Prostate gland (tissue), 2 donors: ENCODE measurements at places on chromosomes 4 and X. TPM values are rescaled to one million over a fixed set of nuclear protein-coding genes. Genes with fewer than 3 reads are reported as not detected.

GRCh38 chrX:131985526-131986049 lies 37.5 kb upstream of the STK26 start:
- no peaks in the 10 kb centered on the region for H3K4me1 ChIP-seq
- DNase-seq: peak; percentile 5
- H3K36me3 ChIP-seq: no peaks in the 10 kb centered on the region

- H3K27me3 ChIP-seq: no peaks in the 10 kb centered on the region
- DNase-seq: peak; percentile 33
- H3K36me3 ChIP-seq: no peaks in the 10 kb centered on the region
- H3K4me3 ChIP-seq: no peak overlapping the region
Observed at GRCh38 chrX:95382799-95383198, 1301.8 kb upstream of the DIAPH2 start.

NEUROG2 gene
- not detected for total RNA-seq

SLC49A3 gene
- 2.6 TPM for total RNA-seq

DNA sequence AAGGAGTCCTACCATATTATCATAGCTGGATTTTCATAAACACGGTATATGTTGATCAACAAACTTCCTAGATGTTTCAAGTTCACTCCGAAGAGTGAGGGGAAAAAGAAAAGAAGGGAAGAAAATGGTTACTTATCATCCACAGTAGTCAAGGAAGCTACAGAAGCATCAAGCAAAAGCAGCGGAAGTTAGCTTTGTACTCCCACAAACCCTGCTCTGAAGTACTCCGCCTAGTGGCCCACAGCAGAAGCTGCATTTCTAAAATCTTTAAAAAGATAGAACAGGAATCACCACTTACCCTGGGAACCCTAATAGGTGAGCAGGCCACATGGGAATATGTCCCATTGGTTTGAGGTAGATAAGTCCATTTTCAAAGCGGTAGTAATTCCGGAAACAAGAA lies 28.5 kb upstream of the FRG1 start:
- no peaks in the 10 kb centered on the region for H3K27me3 ChIP-seq
- no peak overlapping the region for H3K4me3 ChIP-seq
- no peaks in the 10 kb centered on the region for H3K36me3 ChIP-seq
- no peak for DNase-seq

DNA sequence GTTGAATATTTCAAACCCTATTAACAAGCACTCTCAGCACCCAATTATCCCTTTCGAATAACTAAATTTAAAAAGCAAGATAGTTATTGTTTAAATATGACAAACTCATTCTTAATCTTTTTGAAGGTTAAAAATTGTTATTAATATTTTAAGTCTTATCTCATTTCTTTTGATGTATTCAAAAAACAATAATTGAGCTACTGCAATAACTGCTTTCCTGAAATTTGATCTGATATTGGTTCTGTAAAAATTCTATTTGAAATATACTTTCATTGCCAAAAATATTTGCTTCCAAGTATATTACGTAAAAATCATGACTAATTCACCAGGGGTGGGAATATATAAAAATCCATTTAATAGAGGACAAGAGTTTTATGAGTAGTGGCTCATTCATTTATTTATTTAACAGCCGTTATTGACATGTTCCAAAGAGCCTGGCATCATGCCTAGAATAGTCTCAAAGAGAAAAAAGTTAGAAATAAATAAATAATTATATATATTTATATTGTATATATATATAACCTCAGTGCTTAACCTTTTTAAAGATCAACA lies 34.4 kb downstream of the GLRA3 start:
- H3K27me3 ChIP-seq: no peaks in the 10 kb centered on the region
- H3K4me1 ChIP-seq: no peaks in the 10 kb centered on the region
- H3K4me3 ChIP-seq: no peak overlapping the region
- no peak for DNase-seq

GRCh38 chr4:110181890-110182289 lies 16.5 kb downstream of the ELOVL6 start:
- no peaks in the 10 kb centered on the region for H3K36me3 ChIP-seq
- no peaks in the 10 kb centered on the region for H3K27me3 ChIP-seq
- no peaks in the 10 kb centered on the region for H3K4me1 ChIP-seq
- H3K27ac ChIP-seq: no peak overlapping the region
- DNase-seq: no peak

RTL3 gene
- 0.32 TPM for total RNA-seq

GRCh38 chr4:126209147-126209546 lies 894.4 kb downstream of the FAT4 start:
- no peaks in the 10 kb centered on the region for H3K36me3 ChIP-seq
- no peaks in the 10 kb centered on the region for H3K4me1 ChIP-seq
- H3K27ac ChIP-seq: no peak overlapping the region
- no peak for DNase-seq
- no peaks in the 10 kb centered on the region for H3K27me3 ChIP-seq
- no peak overlapping the region for H3K4me3 ChIP-seq
